Upper lobe of right lung (tissue), 1 donor: ENCODE measurements at places on chromosomes 3 and 15.

DNA sequence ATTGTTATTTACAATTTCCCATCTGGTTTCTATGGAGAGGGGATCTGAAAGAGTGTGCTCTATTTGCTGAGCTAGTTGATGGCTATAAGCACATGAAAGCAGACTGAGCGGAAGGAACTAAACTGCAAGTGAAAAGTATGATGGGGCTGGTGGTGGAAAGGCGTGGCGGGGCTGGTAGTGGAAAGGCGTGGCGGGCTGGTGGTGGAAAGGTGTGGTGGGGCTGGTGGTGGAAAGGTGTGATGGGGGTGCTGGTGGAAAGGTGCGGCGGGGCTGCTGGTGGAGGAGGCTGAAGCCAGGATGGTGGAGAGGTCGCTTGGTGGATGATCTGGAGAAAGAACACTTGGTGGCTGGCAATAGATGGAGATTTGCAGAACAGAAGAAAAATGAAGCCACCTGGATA, 136.7 kb downstream of the FMN1 start:
- no peak for DNase-seq

DNA sequence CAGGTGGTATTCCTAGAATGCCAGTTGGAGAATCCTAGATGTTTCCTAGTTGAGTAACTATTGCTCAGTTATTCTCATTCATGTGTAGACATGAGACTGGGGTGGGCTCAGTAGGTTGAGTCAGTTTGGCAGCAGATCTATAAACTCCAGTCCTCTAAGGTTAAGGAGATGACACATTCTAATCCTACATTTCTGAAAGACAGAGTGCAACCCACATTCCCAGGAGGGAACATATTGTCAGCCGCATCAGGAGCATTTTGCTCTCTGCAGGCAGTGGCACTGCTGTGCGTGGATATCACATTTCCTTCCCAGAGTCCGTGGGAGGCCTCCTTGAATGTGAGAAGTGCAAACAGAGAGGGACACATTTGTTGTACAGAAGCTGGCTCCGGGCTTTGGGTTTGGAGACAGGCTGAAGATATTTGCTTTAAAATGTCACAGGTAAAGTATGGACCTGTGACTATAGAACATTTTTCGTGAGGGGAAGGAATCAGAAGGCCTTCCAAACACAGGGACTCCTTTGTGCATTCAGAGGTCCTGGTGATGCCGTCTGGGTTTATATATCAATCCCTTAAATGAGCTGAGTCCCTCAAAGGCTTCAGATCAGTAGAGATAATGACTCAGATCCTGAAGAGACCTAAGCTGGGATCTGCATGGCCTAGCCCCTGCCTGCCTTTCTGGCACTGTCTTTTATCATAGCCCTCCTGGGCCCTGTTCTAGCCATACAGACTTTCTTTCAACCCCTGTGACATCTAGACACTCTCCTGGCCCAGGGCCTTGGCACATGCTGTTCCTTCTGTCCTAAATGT, 156.5 kb downstream of the CADPS start:
- no peak for DNase-seq

GRCh38 chr15:85543741-85544155, 163.3 kb downstream of the AKAP13 start:
- DNase-seq, result peak; percentile 89

- DNase-seq, result no peak
Measured at GRCh38 chr15:33618350-33618749, 307.6 kb downstream of the RYR3 start.

- DNase-seq, result no peak
Measured at GRCh38 chr15:39961051-39961450, 27.1 kb downstream of the EIF2AK4 start.

DNA sequence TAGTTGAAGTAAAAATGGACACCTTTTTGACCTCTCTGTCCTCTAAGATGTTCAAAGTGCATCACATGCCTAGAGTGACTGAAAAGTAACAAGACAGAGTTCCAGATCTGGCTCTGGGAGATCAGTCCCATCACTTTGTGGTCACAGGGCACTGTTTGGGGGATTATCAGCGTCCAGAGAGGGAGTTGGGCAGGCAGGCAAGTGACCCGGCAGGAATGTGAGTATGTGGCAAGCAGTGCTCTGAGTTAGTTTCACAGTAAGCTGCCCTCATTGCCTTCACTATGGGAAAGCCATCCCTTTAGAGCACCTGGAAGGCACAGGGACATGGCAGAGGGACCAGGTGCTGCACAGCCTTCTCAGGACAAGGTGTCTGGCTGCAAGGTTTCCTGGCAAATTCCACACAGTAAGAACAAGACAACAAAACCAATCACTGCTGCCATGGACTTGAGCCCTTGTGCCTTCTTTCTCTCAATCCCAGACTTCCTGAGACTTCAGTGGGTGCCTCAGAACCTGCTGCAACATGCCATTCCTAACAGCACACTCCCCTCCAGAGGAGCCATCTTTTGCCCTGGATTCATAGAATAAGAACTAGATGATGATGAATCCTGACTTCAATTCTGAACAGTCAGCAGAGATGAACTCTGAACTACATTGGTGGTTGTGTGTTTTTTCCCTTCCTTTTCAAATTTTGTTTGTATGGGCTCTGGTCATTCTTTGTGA, 55.2 kb downstream of the TIPARP start:
- no peak for DNase-seq
